ENCODE measurements at places on chromosomes 2 and 18.

DNA sequence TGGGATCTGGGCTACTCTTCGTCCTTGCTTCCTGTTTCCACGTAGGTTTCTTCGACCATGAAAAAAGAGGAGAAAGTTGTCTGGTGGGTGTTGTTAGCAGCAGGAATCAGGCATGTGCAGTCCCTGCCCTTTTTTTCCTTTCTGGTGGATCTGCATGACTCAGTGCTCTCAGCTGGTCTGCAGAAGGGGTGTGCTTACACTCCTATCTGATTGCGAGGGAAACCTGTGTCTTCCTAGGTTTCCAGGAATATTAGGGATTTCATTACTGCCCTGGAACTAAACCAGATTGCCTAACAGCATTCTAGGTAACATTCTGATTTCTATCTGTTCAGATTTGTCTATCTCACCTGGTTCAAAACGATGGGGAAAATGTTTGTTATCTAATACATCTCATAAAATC is 174.3 kb downstream of the CCDC102B start:
- no peak for DNase-seq

DNA sequence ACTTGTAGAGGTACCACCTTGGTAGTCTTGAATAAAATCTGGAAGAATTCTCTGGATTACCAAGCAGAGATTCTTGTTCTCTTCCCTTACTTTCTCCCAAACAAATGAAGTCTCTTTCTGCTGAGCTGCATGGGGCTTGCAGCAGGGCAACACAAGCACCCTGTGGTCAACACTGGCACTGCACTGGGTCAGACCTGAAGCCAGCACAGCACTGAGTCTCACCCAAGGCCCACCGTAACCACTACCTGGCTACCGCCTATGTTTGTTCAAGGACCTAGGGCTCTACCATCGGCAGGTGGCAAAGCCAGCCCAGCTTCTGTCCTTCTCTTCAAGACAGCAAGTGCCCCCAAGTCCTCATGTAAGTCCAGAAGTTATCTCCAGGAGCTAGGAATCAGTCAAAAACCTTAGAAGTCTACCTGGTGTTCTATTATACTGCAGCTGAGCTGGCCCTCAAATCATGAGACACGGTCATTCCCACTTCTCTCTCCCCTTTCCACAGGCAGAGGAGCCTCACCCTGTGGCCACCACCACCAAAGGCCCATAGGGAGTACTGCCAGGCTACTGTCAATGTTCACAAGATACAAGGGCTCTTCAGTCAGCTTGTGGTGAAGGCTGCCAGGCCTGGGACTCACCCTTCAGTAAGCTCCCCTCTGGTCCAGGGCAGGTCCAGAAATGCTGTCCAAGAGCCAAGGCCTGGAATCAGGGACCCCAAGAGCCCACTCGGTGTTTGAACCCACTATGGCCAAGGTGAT is 18.4 kb downstream of the VPS54 start:
- DNase-seq, result no peak

GRCh38 chr2:147467441-147467840 is 377.4 kb upstream of the ACVR2A start:
- DNase-seq, result no peak

DNA sequence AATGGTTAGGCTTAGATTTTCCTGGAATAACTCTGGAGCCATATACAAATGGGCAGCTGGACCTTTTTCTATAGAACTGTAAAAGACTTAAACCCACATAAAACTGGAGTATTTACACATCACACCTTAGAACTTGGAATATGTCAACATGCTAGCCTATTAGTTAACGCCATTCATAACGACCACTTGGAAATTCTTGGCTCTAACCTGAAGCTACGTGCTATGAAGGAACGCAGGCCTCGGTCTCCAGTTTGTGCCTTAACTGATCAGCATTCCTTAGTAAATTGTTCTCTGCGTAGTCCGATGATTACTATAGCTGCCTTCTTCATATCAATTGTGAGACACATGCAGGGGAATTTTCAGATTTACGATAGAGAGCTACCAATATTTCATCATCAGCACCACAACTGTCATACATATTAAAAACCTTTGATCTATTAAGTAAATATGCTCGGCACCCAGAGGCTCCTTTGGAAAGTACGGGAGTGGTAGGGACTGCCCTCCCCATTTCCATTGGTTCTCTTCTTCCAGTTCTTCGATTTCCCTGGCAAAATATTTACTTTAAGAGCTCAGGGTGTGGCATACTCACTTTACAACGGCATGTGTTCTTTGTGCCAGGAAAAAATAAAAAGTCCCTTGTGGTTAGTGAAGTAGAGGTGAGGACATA is 17.5 kb upstream of the CCL20 start:
- no peak for DNase-seq

DNA sequence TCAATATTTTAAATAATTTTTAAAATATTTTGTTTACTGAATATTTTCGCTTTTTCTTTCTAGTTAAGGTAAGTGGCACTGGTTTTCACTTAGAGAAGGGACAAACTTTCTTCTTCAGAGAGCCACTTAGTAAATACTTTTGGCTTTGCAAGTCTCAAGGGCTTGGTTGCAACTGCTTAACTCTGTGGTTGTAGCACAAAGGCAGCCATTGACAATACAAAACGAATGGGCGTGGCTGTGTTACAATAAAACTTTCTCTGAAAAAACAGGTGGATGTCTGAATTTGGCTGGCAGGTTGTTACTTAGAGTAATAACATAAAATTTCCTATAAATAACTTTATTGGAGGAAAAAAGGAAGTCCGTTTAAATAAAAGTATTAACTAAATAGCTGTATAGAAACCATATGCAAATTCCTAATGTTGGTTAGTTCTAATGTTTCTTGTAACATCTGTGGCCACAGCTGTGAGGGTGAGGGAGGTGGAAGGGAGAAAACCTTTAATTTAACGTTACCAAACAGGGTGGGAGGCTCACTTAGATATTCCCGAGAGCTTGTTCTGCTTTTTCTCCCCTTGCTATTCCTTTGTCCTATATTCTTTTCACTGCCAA is 62.4 kb upstream of the TNP1 start:
- no peak for DNase-seq

DNA sequence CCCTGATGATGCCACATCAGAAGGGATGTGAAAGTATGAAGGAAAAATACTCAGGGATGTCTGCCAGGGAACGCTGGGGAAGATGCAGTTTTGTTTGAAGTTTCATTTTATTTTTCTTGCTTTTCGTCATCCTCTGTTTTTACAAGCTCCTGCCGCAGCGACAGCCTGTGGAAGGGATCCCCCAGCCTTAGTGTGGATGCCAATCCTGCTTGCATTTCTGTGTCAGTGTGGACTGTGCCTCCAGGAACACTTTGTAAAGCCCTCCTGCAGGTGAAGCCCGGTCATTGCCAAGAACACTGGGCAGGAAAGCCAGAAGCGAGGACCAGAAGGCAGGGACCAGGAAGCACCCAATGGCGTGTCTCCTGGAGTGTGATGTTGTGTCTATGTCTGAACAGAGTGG is 234.3 kb downstream of the SEPTIN10 start:
- DNase-seq, result no peak
